Posterior vena cava (tissue), 2 donors: ENCODE measurements at places on chromosomes 12 and 14. TPM values are rescaled to one million over a fixed set of nuclear protein-coding genes. Genes with fewer than 3 reads are reported as not detected.

DNA sequence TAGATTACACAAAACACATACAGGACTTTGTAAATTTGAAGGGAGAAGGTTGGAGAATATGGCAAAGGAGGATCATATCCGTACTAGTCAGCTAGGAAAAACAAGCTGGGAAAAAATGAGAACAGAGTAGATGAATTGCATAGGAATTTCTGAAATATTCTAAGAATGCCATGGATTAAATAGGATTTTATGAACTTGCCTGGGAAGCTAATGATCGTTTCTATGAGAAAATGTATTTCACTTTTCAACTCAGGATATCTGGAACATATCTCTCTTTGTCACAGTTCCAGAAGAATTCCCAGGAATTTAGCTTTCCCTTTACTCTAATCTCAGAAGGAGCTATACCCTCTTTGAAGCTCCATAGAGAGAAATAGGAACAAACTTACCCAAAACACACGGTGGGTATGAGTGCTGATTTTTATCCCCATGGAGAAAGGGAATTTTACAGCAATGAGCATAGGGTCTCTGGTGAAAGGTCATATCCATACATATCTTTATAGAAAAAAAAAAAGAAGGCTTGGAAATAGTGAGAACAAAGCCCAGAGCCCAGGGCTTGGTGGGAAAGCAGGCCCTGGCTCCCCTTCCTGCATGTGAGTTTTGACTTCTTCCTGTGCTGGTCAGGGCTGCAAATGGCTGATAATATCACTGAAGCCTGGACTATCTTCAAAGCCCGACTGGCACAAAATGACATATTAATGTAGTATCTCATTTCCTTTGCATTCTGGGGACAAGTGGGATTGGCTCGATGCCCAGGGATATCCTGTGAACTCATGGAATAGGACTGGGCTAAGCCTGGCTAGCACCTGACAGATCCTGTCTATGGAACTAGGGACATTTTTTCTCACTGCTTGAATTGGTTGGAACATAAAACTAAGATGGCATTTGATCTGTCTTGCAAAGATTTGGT lies 136.3 kb downstream of the AEBP2 start:
- no peak for DNase-seq

GRCh38 chr14:99686557-99687283 lies 2.6 kb downstream of the CYP46A1 start:
- DNase-seq = no peak

DNA sequence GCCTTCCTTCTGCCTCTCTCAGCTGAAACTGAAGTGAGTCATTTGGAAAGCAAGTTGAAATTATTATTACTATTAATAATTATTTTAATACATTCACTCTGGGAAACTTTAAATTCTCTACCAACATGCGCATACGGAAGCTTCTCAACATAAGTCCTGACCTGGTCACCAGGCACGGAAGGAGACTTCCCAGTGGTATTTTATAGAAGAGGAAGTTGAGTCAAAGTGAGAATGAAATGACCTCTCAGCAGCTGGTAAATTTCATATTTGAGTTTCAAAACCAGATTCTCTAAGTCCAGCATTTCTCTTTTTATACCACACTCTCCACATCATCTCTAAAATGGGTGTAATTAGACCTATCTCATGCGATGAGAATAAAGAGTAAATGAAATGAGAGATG lies 747.4 kb downstream of the VRK1 start:
- no peak for DNase-seq

DNA sequence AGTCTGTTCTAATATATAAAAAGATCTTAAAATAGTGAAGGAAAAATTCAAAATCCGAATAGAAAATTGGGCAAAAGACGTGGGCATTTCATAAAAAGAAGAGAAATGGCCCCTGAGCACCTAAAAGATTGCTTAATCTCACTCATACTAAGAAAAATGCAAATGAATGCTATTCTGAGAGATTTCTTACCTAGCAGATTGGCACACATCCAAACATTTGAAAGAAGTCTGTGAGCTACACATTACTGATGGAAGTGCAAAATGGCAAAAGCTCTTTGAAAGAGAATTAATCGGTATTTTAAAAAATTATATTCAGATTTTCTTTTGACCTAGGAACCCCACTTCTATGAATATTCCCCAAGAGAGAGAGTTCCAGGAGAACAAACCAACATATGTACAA lies 280.4 kb upstream of the GARIN6 start:
- no peak for DNase-seq

DNA sequence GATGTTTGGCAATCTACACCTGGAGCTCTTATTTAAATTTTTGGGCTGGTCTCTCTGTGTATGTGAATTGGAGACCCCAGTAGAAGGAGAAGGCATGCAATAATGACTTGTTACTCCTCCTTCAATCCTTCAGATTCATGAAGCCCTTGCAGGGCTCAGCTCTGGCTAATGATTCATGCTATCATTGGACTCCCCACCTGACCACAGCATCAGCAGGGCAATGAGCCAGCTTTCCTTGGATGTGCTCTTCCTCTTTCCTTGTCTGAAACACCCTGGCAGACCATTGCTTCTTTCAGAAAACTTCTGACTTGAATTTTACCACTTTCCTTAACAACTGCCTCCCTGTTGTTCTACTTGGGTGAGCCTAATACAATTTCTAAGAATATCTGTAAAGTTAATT lies 1019.2 kb downstream of the AACS start:
- DNase-seq = no peak

GRCh38 chr14:75906680-75907280 lies 75.0 kb downstream of the TGFB3 start:
- DNase-seq = no peak

GRCh38 chr12:4421590-4422031 lies 24.0 kb downstream of the FGF6 start:
- DNase-seq = no peak

DNA sequence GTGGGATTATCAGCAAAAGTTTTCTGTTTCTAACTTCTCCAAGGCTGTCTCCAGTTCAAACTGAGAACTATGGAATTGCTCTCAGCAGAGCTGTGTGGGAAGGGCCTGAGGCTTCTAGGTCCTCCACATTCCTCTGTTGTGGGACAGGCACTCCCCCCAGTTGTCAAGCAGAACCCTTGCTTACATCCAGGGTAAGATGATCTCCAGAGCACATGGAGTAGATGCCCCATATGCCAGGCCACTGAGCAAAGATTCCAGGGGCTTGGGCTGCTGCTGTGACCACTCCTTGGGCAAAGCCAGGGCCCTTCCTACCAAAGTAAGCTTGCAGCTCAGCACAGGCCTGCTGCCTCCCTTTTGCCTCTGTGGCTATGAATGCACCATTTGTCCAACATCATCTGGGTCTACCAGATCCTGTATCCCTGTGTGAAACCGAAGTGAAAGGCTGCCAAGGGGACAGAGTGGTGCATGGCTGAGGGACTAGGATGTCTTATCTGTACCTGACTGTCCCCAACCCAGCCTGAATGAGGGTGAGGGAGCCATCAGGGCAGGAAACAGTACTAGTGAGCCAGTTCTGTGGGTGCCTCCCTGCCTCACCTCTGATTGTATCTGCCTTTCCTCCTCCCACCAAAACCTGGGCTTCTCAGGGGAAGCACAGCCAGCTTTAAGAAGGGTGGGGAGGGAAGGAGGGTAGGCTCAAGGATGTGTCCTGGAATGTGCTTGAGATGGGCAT lies 13.1 kb upstream of the ESPL1 start:
- no peak for DNase-seq

DNA sequence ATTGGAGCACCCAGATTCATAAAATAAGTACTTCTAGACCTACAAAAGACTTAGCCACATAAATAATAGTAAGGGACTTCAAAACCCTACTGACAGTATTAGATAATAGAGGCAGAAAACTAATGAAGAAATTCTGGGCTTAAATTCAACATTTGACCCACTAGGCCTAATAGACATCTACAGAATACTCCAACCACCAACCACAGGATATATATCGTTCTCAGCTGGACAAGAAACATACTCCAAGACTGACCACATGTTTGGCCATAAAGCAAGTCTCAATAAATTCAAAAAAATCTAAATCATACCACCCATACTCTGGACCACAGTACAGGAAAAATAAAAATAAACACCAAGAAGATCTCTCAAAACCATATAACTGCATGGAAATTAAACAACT lies 113.8 kb upstream of the CCDC175 start:
- no peak for DNase-seq

DNA sequence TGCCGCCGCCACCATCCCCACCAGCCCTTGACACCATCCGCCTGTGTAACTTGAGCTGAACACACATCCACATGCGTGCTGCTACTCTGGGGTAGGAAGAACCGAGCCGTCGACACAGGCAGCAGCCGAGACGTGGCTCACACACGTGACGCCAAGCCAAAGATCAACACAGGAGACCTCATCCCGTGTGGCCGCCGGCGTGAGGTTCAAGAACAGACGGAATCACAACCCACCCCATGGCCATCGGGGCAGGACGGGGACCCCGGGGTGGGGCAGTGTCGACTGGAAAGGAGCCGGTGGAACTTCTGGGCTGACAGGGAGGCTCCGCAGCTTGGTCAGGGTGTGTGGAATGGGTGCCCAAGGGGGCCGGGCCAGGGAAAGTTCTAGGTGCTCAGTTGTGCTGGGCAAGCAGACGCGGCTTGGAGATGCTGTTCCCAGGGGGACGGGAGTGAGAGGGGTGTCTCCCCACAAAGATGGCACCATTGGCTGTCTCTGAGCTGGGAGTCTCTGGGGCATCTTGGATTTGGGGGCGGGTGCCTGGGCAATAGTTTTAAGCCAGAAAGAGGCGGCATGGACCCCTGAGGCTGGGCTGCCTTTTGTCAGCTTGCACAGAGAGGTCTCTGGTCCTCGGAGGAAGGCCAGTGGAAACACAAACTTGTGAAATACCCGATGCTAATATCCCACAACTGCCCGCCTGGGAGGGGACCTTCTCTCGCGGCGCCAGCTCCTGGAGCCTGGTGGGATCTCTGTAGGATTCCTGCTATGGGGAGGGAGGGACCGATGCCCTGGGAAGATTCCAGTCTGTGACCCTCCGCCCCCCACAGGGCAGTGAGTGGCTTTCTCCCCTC lies 41.8 kb downstream of the GALNT9 start:
- DNase-seq = no peak

DNA sequence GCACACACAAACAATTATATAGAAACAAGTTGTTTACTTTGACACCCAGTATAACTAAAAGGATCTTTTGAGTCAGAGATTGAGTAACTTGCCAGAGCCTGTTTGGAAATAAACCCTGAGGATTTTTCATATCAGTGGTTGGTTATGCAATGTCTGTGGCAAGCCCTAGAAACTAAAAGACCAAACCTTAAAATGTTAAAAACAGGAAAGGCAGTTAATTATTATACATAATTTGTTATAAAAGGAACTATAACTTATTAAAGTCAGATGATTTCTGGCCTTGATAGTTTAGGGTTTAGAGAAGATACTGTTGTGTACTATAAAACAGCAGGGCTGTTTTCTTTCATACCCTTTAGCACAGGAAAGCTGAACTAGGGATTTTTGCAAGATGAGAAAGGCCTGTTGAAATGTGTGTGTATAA lies 44.1 kb downstream of the PSEN1 start:
- no peak for DNase-seq

DNA sequence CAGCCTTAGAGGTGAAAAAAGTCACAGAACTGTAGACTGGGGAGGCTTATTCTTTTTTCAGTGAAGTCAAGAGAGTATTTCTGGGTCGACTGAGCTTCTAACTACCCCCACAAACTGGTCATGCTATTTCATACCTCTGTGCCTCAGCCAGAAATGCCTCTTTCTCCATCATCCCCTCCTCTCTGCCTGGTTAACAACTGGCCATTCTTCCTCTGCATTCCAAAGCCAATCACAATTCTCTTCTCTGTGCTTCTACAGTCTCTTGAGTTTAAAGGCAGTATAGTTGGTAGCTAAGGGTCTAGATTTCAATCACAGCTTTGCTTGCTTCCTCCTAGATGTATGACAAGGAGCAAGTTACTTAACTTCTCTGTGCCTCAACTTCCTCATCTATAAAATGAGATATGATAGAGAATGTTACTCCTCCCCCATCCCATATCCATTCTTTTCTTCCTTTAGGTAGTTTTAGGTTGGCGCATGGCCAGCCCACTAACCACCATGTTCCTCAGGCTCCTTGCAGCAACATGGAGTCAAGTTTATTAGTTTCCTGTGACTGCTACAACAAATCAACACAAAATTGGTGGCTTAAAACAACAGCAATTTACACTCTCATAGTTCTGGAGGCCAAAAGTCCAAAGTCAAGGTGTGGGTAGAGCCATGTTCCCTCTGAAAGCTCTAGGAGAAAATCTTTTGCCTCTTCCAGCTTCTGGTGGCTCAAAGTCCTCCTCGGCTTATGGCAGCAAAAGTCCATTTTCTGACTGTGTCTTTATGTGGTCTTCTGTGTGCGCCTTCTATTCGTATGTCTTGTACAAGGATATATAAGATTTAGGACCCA lies 62.5 kb downstream of the ITPR2 start:
- no peak for DNase-seq

GRCh38 chr14:46048127-46048526 lies 603.5 kb downstream of the RPL10L start:
- DNase-seq = no peak

KRT86 gene
- total RNA-seq = not detected

GRCh38 chr12:108587826-108588225 lies 10.1 kb downstream of the TMEM119 start:
- peak; percentile 57 for DNase-seq

KCNH5 gene
- not detected for total RNA-seq

SDR9C7 gene
- not detected for total RNA-seq

DNA sequence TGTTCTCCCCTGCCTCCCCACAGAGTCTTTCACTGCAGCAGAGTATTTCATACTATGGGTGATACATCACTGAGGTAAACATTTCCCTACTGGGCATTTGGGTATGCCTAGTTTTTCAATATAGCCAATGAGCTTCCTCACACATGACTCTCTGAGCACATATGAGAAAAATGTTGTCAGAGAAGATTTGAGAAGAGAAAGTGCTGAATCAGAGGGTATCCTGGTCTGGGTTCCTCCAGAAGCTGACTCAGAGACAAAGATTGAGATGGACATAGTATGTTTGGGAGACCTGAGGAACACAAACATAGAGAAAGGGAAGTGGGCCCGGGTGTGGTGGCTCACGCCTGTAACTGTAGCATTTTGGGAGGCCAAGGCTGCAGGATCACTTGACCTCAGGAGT lies 12.6 kb downstream of the SLC8B1 start:
- no peak for DNase-seq

OVCH1 gene
- total RNA-seq = 1.1 TPM
